ENCODE measurements at places on chromosomes 16 and 17.
A peak's percentile ranks its signal among the peaks of the same experiment; 100 is the strongest.

GRCh38 chr16:14600164-14600563, 29.9 kb downstream of the PARN start:
- no peak for DNase-seq

- no peak for DNase-seq
These were observed 5.8 kb upstream of the OGFOD3 start for GRCh38 chr17:82424001-82424862.

DNA sequence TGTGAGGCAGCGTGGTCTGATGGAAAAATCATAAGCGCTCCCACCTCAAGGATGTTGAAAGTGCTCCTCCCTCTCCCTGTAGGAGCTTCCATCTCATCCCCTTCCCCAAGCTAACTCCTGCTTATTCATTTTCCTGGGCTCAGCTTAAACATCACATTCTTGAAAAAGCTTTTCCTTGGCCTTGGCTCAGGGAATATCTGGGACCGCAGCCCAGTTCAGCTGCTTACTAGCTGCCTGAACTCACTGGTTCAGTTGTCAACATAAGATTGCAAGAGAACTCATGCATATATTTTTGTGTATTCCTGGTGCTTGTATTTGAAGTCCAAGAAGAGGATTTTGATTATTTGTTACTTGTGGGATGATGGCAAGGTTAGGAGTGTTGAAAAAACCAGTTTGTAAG, 91.5 kb downstream of the UTP18 start:
- no peak for DNase-seq

DNA sequence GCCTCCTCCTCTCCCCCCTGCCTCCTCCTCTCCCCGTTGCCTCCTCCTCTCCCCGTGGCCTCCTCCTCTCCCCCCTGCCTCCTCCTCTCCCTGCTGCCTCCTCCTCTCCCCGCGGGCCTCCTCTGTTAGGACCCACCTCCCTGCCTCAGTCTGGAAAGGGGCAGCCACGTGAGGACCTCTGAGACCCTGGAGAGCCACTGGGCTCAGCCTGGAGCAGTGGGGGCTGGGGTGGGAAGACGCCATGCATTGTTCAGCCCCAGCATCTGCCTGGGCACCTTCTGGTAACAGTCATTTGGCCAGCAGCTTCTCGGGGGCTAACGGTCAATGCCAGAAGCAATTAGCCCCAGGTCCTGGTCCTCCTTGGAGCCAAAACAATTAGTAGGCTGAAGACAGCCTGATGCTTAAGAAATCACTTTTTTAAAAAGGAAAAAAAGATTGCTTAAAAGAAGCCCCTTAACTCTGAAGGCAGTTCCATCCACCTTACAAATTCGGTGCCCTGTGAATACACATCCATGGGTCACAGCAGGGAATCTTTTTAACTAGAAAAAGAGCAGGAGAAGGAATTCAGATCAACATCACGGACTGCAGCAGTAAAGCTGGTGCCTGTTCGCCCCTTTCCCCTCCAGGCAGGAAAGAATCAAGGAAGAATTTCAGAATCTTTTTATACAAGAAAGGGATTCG, 29.8 kb downstream of the NXN start:
- DNase-seq = no peak

DNA sequence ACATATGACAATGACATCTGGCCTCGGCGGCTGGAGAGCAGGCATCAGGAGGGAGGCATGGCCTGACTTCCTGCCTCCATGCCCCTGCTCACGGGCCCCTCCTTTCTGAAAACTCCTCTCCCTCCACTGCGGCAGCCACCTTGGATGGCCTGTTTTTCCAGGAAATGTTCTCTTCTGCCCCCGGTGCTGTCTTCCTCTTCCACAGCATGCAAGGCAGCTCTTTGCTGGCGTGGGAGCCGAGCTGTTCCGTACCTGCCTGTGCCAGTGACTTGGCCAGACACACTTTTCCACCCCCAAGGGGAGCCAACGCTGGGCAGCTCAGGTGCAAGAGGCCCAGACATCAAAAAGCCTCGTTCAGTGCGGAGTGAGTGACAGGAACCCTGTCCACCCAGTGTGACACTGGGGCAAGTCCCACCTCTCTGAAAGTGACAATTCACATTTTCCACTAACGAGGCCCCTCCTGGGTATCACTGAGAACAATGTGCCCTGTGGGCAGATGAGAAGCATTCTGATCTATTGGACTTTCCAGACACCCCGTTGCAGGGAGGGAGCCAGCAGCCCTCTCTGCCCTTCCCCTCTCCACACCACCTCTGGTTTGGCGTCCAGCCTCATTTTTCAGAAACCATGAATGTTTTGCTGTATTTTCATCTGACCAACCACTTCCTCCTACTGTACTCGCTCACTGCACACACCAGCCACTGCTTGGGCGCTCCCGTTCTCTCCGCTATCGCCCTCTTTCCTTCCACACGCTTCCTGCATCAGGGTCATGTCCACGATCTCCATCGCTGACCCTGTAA, 31.2 kb downstream of the NSMCE1 start:
- peak; percentile 52 for DNase-seq

GRCh38 chr16:77977339-77977738, 45.0 kb upstream of the CLEC3A start:
- DNase-seq = no peak

DNA sequence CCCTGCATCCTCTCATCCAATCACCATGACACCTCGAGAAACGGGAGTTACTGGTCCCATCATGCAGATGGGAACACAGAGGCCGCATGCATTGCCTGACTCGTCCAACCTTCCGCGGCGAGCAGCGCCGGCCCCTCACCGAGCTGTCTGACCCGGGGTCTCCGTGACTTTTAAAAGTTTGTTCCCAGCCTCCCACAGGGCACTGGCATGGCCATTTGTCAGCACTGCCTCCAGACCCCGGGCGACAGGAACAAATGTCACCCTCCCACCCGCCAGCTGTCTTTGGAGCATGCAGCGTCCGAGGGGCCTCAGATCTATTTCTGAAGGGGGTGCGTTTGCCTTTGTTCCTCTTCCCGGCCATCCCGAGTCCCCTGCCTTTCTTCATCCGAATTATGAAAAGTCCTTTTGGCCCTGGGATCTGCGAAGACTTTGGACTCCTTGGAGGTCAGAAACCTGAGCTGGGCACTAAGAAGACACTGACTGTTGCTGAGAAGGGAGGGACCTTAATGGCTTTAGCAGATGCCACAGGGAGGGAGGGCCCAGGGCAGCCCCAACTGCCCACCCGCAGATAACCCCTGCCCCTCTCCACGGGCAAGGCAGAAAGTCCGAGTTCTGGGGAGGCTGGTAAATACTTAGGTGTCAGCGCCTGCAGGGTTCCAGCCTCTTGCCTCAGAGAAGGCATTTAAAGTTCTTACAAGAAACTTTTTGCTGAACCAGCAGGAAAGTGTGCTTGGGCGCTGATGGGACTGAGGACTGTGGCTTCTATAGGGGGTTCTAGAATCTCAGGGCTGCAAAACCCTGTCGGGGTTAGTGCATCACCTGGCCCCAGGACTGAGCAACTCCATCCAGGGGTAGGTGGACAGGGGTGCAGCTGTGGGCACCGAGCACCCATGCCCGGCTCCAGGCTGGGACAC, 348.1 kb downstream of the FOXL1 start:
- no peak for DNase-seq

GRCh38 chr17:18851201-18851600, 6.7 kb upstream of the PRPSAP2 start:
- DNase-seq = no peak

GRCh38 chr17:38750312-38751121, 2.0 kb upstream of the PSMB3 start:
- DNase-seq = no peak

GRCh38 chr16:89738538-89739317, 17.4 kb downstream of the ZNF276 start:
- no peak for DNase-seq

DNA sequence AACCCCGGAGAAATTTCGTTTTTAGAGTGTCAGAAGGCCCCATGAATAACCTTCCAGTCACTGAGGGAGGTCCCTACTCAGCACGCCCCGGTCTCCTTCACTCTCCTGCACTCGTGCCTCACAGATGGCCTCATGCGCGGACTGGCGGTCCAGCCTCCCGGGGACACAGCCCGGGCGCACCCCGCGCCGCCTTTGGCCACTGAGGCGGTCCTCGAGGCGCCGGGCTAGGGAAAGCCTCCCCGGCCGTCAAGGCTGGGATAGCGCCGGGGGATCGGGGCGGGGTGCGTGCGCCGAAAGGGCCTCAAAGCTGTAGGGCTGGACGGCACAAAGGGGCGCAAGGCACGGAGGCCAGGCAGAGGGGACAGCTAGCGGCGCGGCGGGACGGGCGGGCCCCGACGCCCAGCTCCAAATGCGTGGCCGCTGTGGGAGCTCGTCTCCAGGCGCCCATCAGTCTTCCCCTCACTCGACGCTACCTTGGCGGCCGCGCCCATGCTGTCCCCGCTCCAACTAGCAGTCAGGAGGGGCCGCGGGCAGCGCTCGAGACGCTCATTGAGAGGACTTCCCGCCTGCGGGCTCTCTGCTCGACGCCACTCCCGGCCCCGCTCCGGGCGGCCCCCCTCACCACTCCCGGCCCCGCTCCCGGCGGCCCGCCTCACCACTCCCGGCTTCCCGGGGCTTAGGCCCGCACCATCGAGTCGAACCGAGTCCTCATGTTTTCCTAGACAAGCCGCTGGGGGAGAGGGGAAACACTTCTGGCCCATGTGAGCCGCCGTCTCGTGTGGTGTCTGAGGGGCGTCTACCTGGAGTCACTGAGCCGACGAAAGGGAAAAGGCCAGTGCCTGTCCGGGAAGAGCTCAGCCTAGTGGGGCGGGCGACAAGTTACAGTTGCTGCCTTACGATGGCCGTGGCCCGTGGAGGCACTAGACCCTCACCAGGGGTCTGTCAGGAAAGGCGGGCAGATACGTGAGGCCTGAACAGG, at the start of gene USP6:
USP6 (plus strand) TSS at position 360 of the 979 bp plus-strand sequence. CDS start 14,336 bp downstream, outside the sequence.
- DNase-seq = peak; percentile 5

DNA sequence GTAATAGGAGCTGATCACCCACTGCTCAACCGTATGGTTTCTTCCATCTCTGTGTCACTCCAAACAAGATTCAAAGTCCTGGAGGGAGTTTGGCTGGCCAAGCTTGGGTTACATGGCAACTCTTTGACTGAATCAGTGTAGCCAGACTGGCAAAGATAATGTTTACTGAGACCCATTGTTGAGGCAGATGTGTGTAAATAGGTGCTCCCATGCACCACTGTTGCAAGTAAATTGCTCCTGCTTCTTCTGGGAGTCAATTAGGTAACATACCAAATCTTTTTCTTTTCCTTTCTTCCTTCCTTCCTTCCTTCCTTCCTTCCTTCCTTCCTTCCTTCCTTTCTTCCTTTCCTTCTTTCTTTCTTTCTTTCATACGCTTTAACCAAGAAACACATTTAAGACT, 86.3 kb upstream of the DHX40 start:
- no peak for DNase-seq

DNA sequence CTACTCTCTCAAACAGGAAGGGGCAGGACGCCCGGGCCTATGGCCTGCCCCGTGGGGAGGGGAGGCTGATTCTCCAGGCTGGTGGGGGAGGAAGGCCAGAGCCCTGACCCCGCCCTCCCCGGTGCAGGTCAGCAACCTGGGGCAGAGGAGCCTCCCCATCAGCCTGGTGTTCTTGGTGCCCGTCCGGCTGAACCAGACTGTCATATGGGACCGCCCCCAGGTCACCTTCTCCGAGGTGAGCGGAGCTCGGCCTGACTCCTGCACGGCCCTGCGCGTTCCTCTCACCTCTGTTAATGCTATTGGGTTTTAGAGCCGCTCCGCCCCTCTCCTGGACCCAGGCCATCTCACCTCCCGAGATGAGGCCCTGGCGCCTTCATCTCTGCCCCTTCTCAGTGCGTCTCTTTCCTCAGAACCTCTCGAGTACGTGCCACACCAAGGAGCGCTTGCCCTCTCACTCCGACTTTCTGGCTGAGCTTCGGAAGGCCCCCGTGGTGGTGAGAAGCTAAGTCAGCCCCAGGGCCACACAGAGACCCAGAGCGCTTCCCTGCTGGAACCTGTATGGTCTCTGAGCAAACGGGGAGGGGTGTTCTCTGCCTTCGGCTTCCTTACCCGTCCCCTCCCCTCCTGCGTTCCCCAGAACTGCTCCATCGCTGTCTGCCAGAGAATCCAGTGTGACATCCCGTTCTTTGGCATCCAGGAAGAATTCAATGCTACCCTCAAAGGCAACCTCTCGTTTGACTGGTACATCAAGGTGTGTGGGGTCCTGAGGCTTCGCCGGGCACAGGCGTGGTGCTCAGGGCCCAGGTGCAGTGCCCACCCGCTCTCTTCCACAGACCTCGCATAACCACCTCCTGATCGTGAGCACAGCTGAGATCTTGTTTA, 25.1 kb upstream of the ITGAX start:
- DNase-seq = no peak

GRCh38 chr17:56810343-56810742, 23.4 kb downstream of the C17orf67 start:
- no peak for DNase-seq

- DNase-seq = no peak
These were observed 1.3 kb downstream of the HOXB9 start for GRCh38 chr17:48624544-48625494.

GRCh38 chr16:84176192-84177053, 10.4 kb downstream of the TAF1C start:
- no peak for DNase-seq

GRCh38 chr16:5323284-5324141, 225.9 kb upstream of the EEF2KMT start:
- no peak for DNase-seq

DNA sequence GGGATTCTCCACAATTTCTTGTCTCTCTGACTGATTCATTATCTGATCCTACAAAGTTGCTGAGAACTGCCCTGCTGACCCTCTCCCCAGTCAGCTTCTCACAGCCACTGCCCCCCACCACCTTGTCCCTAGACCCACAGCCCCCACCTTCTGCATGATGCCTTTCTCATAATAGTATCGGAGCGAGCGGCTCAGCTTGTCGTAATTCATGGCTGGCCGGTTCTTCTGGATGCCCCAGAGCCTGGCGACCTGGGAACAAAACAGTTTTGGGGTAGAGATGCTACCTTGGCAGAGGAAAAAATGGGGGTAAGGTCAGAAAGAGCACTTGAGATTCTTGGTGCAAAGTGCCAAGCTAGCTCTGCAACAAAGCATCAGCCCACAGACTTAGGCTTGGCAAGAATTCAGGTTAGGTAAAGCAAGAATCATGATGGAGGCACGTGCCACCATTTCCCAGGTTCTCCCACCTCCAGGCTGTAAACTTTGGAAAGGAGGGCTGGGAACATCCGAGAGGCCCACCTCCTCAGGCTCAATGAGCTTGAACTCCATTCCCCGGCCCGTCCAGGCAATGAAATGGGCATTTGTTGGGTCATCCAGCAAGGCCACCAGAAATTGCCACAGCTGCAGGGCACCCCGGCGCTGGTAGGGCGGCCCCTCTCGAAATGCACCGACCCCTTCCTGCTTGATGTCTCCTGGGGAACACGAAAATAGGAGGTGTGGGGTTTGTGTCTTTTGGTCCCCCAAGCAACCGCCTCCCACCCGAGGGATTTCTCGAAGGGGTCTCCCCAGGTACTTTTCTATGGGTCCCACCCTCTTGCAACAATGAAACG, 16.9 kb downstream of the ETV4 start:
- DNase-seq = no peak

- DNase-seq = no peak
These were observed 89.1 kb downstream of the ELAC2 start for GRCh38 chr17:12928736-12929135.

All from activated CD8-positive, alpha-beta memory T cell treated with anti-CD3 and anti-CD28 coated beads for 1 hour (primary cell).